OCI-M1 (cell line): ENCODE measurements at places on chromosomes 4 and X.

DNA sequence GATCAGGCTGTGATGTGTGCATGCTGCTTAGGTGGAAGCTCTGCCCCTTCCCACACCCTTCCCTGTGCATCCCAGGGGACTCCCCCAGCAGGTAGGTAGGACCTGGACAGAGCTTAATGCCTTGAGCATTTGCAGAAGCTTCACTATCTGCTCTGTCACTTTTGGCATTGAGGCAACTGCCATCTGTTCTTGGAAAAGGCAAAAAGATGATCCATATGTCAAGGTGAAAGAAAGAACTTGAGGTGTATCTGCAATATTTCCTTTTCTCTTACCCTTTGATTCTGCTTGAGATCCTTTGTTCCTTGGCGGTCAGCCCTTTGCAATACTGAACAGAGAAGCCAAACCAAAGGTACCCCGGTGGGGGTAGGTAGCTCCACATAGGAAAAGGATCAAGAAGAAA is 37.1 kb upstream of the TBC1D9 start:
- DNase-seq = no peak

DNA sequence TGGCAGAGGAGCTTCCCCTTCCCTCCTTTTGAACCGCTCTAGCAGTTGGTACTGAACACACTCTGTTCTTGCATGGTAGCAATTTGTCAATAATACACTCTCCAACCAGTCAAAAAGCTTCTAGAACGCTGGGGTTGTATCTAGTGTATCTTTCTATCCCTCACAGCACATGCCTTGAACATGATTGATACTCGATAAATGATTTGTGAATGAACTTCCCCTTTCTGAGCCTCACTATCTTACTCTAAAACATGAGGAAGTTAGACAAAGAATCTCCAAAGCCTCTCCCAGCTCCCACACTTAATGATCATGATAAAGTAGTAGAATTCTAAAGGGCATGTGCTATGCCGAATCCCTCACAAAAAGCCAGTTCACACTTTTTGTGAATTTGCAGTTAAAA is 64.4 kb downstream of the DLG3 start:
- DNase-seq = peak; percentile 49

DNA sequence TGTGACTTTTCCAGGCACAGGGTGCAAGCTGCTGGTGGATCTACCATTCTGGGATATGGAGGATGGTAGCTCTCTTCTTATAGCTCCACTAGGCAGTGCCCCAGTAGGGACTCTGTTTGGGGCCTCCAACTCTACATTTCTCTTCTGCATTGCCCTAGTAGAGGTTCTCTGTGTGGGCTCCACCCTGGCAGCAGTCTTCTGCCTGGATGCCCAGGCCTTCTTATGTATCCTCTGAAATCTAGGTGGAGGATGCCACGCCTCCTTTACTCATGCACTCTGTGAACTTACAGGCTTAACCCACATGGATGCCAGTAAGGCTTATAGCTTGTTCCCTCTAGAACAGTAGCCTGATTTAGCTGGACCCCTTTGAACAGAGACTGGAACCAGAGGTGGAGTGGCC is 20.9 kb upstream of the EREG start:
- no peak for DNase-seq

GRCh38 chr4:148071009-148071408 is 339.1 kb downstream of the ARHGAP10 start:
- DNase-seq = no peak

- DNase-seq = peak; percentile 57
These were observed 445 bp downstream of the AP1S2 start for GRCh38 chrX:15854080-15854655.

DNA sequence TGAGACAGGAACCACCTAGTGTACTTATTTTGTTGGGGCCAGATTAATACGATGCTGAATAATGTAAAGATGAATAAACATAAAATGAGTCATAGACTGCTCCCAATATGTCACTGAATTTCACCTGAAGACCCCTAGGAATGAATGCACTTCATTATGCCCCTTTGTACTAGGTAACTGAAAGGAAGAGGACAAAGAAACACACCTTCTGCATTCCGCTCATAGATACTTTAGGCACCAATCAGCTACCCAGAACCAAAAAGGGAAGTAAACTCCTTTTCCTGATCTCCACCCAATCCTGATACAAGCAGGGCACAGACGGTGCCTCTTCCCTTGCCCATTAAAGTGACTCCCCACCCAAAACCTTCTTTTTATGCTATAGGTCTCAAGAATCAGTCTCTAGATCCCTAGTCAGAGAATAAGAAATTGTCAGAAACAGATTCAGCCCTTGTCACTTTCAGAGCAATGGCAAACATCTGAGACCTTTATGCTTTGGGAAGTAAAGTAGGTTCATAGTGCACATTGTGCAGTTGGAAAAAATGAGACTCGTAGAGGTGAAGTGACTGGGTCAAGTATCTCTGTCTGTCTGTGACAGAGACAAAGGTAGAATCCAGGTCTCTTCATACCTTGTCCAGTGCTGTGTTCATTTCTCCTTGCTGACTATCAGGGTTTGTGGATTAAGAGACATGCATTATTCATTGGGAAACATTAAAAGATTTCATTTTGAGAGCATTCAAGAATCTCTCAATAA is 2.3 kb downstream of the GPR174 start:
- peak; percentile 86 for DNase-seq

DNA sequence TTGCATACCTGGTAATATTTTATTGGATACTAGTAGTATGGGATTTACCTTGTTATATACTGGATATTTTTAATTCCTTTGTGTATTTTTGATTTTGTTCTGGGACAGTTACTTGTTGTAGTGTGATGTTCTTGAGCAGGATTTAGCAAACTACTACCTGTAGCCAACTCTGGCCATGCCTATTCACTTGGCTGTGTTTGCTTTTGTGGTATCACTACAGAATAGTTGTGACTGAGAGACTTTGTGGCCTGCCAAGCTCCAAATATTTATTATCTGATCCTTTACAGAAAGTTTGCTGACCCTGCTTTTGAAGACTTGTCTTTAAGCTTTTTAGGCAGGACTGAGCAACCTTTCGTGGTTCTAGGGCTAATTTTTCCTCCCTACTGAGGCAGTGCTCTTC is 17.8 kb downstream of the ZCCHC4 start:
- peak; percentile 31 for DNase-seq

- DNase-seq = peak; percentile 11
These were observed 45.9 kb upstream of the PGM2 start for GRCh38 chr4:37780444-37781130.

DNA sequence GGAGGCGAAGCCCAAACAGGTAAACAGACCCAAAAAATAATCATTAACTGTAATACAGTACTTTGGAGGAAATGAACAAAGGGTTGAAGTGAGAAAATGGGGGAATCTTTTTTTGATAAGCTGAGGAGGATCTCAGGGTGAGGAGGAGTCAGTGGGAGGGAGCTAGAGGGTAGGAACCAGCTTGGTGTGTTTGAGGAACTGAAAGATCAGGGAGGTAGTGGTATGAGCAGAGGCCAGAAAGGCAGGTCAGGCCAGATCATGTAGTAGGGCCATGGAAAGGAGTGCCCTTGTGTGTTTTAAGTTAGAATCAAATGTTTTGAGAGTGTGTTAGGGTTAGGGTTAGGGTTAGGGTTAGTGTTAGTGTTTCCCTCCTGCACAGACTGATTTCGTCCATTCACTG is 48.8 kb downstream of the PPP2R2C start:
- no peak for DNase-seq

DNA sequence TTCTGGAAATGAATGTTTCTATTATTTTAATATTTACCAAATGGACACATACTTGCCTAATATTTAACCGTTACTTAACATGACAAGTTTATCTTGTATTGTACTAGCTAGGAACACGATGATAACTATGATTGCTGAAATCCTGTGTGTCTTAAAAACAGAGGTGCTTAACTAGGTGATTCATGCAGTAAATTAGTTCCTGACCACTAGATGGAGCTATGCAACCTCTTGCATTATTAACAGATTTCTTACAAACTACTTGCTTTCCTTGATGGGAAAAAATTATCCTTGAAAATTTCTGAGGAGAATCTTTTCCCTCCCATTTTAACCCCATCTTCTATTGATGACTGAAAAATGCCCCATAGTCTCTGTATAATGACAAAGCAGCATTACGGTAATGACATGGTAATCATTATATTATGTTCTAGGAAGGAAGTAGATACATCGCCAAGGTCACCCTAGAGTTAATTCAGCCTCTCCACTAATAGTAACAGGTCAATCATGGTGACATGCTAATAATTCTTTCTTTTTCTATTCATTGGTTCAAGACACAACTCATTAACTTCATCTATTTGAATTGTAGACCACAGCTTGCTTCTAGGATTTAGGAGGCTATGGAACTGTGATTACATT is 844.2 kb downstream of the RAPGEF2 start:
- DNase-seq = peak; percentile 83

- DNase-seq = no peak
These were observed 168.9 kb downstream of the HS3ST1 start for GRCh38 chr4:11259837-11260236.

- DNase-seq = no peak
These were observed 200.9 kb upstream of the DIAPH2 start for GRCh38 chrX:96483647-96484160.

DNA sequence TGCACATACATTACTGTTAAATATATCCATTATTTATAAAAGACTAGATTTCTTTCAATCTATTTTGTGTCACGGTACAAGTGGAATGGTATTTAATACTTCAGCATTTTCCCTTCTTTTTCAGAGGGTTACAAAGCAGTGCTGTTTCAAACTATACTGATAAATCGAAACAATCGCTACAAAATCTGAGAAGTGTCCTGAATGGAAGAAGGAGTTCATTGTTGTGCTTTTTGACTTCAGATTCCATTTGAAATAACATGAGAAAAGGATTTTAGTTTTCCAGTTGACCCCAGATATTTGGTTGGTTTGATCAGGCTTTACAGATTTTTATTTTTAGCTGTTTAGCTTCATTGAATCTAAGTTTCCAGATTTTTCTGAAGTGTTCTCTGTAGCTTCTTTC is 292.1 kb upstream of the ANKRD50 start:
- no peak for DNase-seq

DNA sequence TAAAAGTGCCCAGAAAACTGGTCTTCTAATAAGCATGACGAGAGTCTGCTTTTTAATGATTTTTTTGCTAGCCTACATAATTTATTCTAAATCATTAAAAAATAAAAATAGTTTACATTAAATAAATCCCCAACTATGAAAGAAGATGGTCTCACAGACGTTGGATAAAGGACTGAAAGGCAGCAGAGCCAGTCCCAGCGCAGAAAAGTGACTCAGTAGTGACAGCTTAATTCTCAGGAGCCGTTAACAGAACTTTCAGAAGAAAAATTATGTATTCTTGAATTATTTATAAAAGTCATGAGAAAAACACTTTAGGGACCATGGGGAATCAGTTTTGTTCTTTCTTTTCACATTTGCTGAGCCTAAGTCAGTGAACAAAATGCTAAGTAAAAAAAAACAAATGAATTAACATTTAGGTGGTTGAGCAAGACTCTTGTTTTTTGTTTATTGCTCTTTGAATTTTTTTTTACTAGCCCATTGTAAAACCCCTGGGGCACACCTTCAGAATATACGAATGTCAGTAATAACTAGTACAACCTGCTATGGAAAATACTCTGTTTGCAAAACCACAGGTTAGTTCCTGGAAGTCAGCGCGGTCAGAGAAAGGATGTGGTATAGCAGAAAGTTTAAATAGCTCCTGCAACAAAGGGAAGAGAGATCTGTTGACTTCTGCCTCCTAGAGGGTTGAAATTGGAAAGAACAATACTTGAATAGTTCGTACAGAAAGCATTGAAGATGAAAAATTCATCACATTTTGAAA is 50.4 kb upstream of the CCDC160 start:
- peak; percentile 76 for DNase-seq
